ENCODE measurements at places on chromosomes 11 and 22.
A peak's percentile ranks its signal among the peaks of the same experiment; 100 is the strongest.

GRCh38 chr11:4465407-4465806 lies 16.3 kb downstream of the OR52K2 start:
- DNase-seq = no peak

- DNase-seq = peak; percentile 67
These were observed 73.2 kb upstream of the TCF20 start for GRCh38 chr22:42343531-42344081.

DNA sequence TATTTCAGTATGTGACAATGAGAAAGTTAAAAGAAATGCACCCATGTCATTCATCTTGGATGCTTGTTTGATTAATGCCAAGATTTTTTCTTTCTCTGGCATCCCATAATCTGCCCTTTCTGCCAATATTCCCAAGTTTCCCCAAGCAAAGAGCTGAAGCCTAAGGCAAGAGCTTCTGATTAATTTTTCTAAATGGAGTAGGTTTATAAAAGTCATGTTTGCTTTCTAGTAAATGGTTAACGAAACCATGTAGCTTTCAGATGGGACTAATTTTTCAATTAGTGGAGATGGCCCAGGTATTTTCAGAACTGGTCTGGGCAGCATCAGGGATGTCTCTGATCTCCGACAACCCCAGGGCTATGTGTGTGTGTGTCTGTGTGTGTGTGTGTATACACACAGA lies 55.3 kb downstream of the LRRC4C start:
- DNase-seq = no peak

DNA sequence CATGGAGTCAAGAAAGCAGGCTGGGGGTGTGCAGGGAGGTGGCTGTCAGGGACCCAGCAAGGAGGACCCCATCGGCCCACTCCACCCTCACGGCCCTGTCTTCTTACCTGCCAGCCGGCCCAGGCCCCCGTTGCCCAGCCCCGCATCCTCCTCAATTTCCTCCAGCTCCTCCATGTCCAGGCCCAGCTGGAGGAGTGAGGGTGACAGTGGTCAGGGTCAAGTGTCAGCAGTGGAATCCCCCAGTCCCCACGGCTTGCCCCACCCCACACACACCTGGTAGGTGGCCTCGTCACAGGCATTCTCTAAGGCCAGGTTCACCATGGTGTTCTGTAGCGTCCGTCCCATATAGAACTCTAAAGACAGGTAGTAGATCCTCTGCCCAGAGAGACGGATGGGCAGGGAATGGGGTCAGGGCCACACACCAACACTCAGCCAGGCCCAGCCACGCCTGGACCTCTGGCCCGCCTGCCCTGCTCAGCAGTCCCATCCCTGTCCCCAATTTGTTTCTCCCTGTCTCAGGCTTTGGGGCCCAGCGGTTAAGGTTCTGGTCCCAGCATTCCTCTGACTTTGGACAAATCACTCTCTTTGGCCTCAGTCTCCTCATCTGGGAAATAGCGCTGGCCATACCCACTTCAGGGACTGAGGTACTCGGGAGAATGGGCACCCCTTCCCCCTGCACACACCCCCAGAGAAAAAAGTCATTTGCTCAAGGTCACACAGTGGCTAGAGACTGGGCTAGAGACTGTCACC lies 1.3 kb downstream of the PYGM start:
- no peak for DNase-seq

DNA sequence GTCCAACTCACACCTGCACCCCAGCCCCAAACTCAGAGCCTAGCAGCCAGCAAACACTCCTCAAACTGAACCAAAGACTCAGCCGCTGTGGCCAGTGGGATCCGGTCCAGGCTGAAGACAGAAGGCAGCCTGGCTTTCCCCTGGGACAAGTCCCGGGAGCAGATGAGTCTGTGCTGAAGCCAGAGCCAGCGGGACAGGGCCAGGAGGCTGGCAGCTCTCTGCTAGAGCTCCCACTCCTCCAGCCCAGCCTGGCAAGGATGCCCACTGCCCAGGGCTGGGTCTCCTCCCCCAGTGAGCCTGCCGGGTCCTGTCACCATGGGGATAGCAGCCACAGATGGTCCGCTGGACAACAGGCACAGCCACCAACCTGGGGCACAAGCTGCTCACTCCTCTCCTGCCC lies 42.9 kb upstream of the PRR5 start:
- DNase-seq = no peak

- no peak for DNase-seq
These were observed 8.3 kb upstream of the ARL14EP start for GRCh38 chr11:30314625-30315024.

DNA sequence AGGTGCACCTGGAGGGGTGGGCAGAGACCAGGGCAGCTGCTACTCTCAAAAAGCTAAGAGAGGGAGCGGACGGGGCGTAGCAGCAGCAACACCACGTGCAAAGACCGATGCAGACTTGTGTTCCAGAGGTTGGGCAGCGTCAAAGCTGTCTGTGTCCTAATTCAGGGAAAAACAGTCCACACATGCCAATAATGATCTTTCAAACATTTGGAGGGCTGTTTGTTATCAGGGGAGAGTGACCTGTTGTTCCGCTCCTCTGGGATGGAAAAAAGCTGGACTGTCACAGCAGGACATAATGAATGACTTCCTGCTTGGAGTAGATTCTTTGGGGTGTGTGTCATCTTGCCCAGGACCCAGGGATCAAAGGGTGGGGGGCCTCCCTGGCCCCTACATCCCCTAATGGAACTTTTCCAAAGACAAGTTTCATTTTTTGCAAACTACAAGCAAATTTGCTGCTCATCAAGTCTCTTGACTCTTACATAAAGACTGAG lies 6.2 kb upstream of the FBLN1 start:
- DNase-seq = no peak

- no peak for DNase-seq
These were observed 79.2 kb upstream of the GRIK4 start for GRCh38 chr11:120432056-120433018.
